Kidney (tissue), 22 donors: ENCODE measurements at places on chromosomes 11 and 22. TPM values are rescaled to one million over a fixed set of nuclear protein-coding genes. Genes with fewer than 3 reads are reported as not detected.

DNA sequence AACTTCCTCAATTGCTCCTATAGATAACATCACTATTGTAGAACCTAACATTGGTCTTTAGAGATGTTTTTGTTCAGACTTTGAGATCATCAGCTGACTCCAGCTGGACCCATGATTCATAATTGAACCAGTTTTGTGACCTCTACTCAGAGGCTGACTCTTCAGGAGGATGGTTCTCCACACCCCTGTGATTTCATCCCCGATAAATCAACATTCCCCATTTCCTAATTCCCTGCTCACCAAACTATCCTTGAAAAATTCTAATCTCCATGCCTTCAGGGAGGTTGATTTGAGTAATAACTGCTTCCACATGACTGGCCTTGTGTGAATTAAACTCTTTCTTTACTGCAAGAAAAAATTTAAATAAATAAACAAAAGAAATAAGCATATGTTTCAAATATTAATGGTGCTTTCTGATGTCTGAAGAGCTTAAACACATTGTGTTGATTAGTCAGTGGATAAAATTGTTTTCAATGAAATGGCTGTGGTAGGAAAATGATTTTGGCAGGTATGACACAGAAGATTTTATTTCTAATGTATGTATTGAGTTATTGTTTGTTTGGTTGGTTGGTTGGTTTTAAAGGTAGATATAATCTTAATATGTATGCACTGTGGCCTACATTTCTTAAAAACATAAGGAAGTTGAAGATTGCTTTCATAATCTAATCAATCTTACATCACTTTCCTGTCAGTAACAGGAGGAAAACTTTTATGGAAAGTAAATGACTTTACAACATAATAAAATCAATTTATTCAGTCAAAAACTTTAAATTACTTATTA is 427.9 kb upstream of the CCDC179 start:
- DNase-seq = no peak

DNA sequence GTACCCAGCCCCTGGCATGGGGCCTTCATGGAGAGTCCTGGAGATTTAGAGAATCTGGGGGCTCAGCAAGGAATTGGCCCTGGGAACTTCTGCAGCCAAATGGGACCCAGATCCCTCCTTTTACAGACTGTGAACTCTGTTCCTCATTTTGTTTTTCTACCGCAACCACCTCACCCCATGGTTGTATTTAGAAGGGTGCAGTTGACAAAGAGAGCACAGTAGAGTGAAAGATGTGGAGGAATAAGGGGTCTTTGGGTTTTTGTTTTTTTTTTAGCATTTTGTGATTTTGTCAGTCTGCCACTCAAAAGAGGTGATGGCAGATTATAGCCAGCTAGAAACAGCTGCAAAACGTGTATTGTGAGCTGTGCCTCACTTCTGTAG is 1.9 kb downstream of the ZNF74 start:
- no peak for DNase-seq

The CST6 gene
- total RNA-seq = 5.9 TPM

DNA sequence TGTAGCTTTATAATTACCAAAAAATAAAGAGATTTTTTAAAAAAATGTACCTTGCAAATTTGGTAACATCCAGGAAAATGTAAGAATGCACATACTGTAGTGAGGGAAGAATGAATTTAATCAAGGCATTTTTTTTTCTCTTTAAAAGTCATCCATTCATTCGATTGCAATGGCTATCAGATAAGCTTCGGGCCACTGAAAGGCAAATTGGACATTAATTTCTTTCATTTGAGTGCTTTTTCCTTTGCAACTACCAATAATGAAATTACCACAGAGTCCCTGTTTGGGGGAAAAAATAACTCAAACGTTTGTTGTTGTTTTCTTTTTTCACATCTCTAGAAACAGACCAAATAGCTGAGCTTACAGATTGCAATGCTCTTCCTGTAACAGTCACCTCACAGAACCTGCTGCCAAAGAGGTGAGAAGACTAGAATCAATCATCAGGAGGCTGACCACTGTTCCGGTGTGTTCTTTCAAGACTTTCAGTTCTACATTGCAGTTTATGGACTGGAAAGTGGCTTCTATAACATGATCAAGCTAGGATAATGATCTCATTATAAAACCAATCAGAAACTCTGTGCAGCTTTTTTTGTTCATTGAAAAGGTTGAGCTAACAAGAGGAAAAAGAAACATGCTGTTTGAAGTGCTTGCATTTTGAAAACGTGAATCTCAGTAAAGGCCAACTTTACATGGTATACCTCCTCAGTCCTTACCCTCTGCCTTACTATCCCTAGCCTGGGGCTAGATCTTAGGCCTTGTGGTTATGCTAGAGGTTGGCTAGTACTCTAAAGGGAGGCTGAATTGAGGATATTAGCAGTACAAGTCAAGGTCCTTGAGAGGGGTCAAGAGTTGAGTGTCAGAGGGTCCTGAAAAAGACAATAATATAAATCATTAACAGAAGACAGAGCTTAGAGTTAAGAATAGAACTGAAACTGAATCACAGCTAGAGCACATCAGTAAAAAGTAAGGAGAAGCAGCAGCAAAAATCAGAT is 1276.1 kb downstream of the LRRC4C start:
- no peak for DNase-seq

The TMEM151A gene
- 0.19 TPM for total RNA-seq

- DNase-seq = no peak
Observed at GRCh38 chr22:21816787-21817496, 50.5 kb downstream of the MAPK1 start.

DNA sequence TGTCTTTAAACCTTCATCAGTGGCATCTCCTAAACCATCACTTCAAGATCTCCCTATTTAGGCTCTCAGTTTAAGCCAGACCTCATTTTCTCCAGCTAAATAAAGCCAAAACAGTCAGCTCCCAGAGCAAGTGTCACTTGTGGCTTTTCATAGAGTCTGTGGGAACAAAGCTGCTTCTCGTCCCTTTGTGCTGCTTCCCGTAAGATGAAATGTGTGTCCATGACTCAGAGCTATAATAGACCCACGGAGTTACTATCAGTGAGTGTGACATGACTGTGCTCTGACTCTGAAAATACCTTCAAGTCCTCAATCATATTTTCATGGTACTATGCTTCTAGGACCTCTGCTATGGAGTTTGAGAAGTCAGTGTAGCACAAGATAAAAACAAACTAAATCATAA is 57.3 kb upstream of the SLN start:
- no peak for DNase-seq

The RIMBP3B gene
- 0.16 TPM for total RNA-seq

DNA sequence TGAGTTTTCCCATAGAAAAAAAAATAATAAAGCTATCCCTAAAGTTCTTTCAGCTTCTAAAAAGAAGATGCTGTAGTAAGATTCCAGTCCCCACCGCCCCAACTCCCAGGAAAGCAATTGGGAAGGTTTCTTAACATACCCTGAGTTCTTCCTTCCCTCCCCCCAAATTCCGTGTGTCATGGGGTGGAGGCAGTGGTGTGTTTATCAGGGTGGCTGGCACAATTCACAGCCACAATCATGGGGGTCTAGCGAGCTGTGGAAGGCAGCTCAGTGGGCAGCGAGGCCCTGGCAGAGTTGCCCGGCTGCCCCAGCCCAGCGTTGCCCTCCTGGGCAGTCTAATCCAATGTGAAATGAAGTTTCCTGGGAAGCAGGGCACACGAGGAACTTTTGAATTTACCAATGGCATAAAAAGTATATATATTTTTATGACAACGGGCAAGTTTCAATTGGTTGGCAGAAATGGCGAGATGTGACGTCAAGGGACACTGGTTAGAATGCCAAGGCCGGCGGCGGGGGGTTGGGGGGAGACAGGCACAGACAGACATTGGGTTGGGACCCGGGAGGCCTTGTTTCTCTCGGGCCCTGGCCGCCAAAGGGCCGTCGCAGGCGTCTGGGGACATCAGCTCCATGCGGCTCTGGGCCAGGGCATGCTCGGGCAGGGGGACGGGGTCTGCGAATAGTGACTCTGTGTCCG is 80.7 kb upstream of the PPARA start:
- DNase-seq = no peak

DNA sequence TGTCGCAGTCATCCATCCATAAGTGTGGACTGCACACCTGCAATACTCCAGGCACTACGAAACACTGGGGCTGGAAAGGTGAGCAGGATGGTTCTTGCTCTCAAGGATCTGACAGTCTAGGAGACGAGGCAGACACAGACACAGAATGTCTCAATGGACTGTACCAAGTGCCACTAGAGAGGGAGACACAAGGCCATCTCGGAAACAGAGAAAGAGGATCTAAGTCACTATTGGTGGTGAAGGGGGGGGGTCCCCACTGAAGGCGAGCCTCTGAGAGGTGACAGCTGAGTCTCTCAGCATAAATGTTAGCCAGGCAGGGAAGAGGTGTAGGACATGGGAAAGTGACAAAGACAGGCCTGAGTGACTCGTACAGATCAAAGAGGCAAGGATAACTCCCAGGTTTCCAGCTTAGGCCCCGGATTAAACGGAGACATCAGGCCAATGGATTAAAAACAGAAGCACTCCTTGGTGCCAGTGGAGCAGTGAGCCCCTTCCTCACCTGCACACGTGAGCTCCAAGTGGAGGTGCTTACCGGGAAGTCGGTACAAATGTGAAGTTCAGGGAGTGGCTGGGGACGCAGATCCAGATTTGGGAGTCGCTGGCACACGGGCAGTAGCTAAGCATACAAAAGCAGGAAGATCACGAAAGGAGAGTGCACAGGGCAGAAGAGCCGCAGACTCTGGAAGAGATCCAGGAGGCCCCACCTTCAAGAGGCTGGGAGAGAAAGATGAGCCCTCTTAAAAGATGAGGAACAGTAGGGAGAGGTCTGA is 117.2 kb downstream of the MICAL3 start:
- DNase-seq = no peak

GRCh38 chr22:35191412-35191811 is 65.9 kb upstream of the HMGXB4 start:
- DNase-seq = no peak

The C11orf91 gene
- total RNA-seq = not detected

The FOLR3 gene
- 17.5 TPM for total RNA-seq

- no peak for DNase-seq
Observed at GRCh38 chr11:68002575-68002937, 1.3 kb downstream of the UNC93B1 start.
